ENCODE measurements at places on chromosomes 13 and 19. TPM values are rescaled to one million over a fixed set of nuclear protein-coding genes. Genes with fewer than 3 reads are reported as not detected.

DNA sequence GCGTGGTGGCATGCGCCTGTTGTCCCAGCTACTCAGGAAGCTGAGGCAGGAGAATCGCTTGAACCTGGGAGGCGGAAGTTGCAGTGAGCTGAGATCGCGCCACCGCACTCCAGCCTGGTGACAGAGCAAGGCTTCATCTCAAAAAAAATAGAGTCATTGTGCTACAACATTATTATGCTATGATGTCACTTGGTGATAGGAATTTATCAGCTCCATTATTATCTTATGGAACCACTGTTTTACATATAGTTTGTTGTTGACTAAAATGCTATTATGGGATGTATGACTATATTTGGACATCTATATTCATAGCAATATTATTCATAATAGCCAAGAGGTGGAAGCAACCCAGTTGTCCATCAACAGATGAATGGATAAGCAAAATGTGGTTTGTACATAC is 26.4 kb upstream of the SLC7A1 start:
- H3K36me3 ChIP-seq = no peaks in the 10 kb centered on the region
- DNase-seq = no peak
- no peak overlapping the region for H3K4me3 ChIP-seq
- no peak overlapping the region for H3K27ac ChIP-seq

DNA sequence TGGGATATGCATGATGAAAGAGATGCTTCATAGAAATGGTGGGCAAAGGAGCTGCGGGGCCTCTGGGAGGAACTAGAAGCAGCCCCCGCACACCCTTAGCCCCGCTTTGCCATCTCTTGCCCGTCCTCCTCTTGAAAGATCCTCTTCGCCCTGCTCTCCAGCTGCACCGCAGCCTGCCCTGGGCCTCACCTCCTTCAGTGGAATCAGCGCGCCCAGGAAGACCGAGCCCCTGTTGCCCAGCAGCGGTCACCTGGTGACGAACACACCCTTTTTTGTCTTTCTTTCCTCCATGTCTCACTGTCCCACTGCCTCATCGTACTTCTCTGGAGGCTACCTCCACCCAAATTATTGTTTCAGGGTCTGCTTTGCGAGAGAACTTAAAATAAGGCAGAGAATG is 807.6 kb downstream of the UQCRFS1 start:
- no peak overlapping the region for H3K4me3 ChIP-seq
- H3K4me1 ChIP-seq = no peaks in the 10 kb centered on the region

DNA sequence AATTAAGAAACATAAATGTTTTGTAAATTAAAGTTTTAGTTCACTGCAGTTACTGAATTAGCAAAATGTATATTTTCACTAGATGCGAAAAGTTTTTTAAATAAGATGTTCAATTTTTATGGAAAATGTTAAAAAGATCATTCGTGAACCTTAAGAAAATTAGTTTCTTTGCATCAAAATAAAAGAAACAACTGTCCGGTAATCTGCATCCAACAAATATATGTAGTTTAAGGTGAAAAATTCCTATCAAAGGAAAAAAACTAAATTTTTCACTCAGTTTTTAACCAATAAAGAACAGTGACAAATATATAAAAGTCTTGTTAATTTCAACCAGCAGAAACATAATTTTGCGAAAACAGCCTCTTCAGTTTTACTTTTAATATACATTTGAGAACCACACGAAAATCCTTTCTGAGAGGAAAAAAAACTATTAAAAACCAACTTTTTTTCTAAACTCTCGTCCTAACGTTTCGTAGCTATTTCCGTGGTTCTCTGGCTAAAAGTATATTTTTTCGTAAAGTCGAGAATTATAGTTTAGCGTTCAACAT is 64.5 kb downstream of the KCNRG start:
- H3K27me3 ChIP-seq = peaks cover 10% of the 10 kb centered on the region
- no peak for DNase-seq
- H3K27ac ChIP-seq = peak overlapping the region; percentile 100
- H3K4me3 ChIP-seq = peak overlapping the region; percentile 99

DNA sequence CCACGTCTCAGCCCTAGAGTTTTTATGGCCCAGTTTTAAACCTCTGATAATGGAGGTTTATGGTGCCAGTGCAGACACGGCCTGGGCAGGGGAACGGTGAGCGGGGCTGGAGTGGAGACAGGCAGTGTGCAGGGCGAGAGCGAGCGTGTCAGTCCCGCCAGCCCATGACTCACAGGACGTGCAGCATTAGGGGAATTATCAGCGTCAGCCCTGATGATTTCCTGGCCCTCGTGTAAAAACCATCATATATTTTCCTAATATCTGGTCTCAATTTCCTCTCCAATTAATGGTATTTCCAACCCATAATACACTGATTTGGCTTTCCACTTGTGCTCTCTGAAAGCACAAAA is 104.6 kb upstream of the VSTM2B start:
- peaks cover 3% of the 10 kb centered on the region for H3K27me3 ChIP-seq
- no peaks in the 10 kb centered on the region for H3K36me3 ChIP-seq
- no peak for DNase-seq
- H3K4me1 ChIP-seq = no peaks in the 10 kb centered on the region
- no peak overlapping the region for H3K4me3 ChIP-seq

DNA sequence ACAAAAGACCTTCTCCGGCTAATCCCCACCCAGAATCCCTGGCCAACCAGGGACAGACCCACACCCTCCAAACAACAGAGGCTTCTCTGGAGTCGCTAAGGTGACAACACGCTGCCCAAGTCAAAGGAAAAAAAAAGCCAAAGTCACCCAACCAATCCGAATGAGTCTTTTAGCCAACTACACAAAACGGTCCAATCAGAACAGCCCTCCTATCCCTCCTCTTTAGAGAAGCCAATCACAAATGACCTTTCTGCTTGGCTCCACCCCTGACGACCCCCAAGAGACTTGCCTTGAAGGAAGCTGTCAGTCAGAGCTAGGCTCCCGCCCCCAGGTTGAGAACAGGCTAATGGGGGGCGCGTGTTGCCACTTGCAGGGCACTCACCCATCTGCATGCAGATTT is 6.6 kb upstream of the FBXW9 start:
- H3K4me1 ChIP-seq = peaks cover 2% of the 10 kb centered on the region
- peaks cover 44% of the 10 kb centered on the region for H3K36me3 ChIP-seq
- no peak overlapping the region for H3K4me3 ChIP-seq
- DNase-seq = peak; percentile 17
- no peaks in the 10 kb centered on the region for H3K27me3 ChIP-seq

Gene TMEM205
- 33.2 TPM for total RNA-seq

Gene ZNF208
- total RNA-seq = 5.0 TPM

Gene GFY
- not detected for total RNA-seq
